Dermis blood vessel endothelial cell (primary cell): ENCODE measurements at places on chromosomes 5 and 9.

DNA sequence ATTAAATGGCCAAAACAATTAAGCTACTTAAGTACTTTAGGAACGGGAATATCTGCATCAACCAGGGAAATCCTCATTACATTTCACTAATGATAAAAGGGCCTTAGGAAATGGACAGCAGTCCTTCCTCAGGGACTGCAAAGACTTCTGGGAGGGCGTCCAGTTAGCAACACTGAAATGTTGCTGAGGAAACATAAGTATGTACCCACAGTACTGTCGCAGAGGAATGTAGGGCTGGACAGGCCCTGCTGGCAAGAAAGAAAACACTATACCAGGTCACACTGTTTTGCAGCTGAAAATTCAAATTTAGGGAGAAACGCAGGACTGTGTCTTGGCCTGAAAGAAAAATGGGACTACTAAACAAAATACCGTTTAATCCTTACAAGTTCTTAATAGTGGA is 1.3 kb downstream of the C5orf15 start:
- no peak for DNase-seq

GRCh38 chr9:110334871-110335270 is 2.8 kb downstream of the TXNDC8 start:
- DNase-seq = no peak

- no peak for DNase-seq
These were observed 190.8 kb upstream of the HAPLN1 start for GRCh38 chr5:83911367-83911919.

DNA sequence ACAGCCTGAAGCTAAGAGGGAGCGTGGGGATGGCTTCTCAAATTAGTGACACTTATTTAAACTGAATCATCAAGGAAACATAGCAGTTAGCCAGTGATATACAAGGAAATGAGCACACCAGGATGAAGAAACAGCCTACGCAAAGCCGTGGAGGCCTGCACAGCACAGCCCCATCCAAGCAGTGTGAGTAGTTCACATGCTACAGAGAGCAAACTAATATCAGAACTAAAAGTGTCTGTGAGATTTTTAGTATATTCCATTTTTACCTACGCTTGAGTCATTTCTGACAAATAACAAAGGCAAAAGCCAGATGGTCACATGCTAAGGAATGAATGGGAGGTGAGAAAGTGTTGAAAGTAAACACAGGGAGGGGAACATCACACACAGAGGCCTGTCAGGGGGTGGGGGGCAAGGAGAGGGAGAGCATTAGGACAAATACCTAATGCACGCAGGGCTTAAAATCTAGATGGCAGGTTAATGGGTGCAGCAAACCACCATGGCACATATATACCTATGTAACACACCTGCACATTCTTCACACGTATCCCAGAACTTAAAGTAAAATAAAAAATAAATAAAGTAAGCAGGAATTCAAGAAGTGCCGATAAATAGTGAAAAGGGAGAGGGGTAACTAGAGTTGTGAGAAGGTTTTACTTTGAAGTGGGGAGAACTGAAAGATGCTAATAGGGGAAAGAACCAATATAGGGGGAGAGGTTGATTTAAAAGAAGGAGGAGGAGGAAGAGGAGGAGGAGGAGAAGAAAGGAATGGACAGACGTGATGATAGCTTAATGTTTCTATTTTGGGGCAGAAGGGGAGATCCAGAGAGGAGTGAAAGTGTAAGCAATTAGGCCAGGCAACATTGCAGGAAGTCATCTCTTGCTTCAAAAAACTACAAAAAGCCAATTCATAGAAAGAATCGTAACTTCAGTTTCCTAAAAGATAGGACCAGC is 100.9 kb upstream of the PTGER4 start:
- DNase-seq = peak; percentile 56

DNA sequence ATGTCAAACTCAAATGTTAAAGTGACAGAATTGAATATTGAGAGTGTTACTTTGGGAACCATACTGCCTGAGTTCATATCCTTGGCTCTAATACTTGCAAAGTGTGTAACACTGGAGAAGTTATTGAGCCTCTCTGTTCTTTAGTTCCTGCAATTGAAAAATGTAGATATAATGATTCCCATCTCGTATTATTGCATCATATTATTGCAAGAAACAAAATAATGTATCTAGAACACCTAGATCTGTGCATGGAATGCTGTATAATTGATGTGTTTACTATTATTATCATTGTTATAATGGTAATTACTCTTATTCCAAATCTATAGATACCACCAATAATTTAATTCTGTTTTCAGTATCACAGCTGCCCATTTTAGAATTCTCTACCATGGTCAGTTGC is 310.3 kb downstream of the GABRG2 start:
- DNase-seq = no peak

DNA sequence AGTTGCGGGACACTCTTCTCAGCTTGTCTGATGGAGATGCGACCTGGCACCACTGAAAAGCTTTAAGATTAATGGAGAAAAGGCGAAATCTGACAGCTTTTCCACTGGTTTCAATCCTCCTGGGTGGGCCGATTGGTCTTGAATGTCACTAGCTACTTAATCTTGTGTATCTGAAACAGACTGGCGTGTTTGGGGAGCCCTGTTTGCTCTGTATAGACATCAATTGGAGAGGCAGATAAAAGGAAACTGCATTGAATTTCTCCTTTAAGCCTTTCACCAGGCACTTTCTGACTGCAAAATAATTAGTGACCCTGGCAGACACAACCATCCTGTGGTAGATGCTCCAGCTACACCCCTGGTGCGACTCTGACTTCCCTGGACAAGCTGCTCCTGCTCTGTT is 224.2 kb downstream of the NDUFS4 start:
- DNase-seq = no peak

DNA sequence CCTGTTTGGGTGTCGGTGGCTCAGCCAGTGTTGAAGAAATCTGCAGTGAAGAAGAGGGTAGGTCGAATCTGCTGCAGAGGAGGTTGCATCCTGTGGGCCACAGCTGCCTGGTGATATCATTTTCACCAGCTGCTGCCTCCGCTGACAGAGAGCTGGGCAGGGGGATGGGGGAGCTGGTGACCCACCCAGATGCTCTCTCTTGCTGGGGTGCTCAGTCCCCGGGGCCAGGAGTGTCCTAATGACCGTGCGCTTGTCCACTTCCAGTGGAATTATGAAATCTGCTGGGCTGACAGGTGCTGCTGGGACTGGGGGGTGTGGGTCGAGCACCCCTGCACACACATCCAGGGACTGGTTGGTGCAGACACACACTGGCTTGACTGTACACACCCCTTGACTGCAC is 83.2 kb upstream of the IRX4 start:
- no peak for DNase-seq

DNA sequence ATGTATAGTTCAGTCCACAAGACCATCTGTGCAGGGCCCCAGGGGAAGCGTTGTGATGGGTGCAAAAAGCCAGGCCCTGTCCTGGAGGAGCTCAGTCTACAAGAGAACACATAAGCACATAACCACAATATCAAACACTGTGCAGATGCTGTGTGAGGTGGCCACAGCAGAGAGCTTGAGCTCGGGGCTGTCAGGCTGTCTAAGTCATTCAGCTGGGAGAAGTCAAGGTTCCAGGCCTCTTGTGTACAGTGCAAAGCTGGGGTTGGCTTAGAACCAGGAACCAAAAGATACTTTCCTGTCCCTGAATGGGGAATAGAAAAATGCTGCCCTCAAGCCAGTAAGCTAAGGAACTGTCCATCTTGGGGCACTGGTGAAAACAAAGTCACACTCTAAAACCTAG is 75.0 kb downstream of the PRDM6 start:
- DNase-seq = no peak

GRCh38 chr9:112331674-112331952 is 1.8 kb downstream of the PTBP3 start:
- DNase-seq = no peak

DNA sequence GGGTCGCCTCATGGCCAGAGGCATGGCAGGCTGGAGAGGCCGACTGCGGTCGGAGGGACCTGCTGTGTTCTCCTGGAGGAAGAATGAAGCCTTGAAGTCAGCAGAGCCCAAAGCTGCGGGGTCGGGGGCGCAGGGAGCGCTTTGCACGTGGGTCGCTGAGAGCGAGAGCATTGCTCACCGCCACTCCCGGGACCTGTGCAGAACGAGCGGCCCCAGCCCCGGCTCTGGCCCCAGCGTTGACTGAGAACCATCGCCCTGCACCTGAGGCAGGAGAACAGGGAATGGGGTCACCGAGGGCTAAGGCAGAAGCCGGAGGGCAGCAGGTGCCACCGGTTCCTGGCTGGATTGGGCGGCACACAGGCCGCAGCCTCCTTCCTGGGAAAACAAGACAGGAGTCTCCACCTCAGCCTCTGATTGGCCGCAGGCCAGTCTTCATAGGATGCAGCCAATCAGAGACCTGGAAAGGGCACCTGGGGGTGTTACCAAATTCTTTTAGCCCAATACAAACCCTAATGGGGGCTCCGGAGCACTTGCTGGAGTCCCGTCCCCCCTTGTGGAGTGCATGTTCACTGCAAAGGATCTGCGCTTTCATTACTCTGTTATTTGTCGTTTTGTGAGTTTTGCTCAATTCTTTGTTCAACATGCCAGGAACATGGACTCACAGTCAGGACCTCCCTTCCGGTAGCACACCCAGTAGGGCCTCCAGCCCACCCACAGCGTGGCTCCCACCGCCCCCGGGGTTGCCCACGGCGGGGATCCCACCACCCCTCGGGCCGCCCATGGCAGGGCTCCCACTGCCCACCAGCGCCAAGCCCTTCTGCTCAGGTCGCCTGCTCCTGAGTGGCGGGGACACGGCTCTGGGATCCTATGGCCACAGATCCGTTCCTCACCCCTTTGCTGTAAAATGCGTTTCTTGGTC is 24.7 kb upstream of the SLC6A19 start:
- peak; percentile 20 for DNase-seq

- DNase-seq = no peak
These were observed 2.6 kb upstream of the UBE2QL1 start for GRCh38 chr5:6446042-6446441.

DNA sequence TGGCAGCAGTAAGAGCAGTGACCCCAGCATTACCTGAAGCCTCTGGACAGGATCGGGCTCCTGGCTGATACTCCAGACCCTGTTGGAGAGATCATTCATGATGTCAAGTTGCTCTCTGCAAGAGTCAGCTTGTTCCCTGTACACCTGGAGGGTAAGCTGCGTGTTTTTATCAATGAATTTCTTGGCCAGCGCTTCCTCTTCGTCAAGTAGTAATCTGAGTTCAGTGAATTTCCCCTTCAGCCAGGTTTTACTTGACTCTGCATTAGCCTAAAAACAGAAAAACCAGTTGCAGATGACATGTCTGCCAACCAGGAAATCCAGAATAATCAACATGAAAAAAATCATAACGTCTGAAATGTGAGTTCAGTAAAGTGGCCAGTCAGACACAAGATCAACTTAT is 19.1 kb downstream of the TRIM14 start:
- no peak for DNase-seq

- DNase-seq = no peak
These were observed 7.2 kb upstream of the ARRDC3 start for GRCh38 chr5:91390268-91390667.

DNA sequence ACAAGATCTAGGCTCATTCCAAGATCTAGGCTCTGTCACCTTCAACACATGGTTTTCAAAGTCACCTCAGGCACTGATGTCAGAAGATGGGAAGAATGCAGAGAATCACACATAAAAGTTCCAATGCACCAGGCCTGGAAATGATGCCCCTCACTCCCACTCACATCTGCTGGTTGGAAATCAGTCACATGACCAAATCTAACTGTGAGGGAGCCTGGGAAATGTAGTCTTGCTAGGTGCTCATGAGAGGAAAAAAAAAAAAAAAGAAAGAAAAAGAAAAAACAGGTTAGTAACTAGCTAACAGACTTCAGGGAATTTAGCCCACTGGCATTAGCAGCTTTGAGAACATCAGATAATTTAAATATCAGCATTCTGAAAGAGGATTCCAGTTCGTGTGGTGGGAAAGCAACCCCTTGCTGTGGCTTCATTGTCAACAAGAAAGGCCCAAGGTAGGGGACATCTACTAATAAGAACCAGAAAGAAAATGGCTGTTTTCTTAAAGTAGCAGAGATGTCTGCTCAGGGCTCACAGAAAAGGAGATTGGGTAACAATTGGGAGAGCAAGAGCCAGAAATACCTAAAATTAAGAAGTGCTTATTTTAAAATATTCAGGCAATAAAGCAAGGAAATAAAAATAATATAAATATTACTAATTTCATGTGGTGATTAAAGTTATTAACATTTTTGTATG is 614.3 kb downstream of the ACTL7B start:
- DNase-seq = no peak
